ENCODE measurements at places on chromosomes 3 and 15. TPM values are rescaled to one million over a fixed set of nuclear protein-coding genes. Genes with fewer than 3 reads are reported as not detected.

GRCh38 chr3:192675958-192676649 lies 51.2 kb downstream of the FGF12 start:
- DNase-seq = no peak

DNA sequence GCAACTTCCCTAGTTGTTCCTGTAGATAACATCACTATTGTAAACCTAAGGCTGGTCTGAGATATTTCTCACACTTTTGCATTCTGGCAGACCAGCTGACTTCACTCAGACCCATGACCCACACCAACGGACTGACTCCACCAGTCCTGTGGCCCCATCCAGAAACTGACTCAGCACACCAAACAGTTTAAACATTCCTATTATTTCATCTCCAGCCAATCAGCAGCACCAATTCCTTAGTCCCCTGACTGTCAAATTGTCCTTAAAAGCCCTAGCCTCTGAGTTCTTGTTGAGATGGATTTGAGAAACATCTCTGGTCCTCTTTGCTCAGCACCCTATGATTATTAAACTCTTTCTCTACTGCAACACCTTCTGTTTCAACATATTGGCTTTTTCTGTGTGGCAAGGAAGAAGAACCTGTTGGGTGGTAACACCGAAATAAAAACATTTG lies 12.2 kb upstream of the IDH2 start:
- DNase-seq = no peak

GRCh38 chr3:45887285-45887684 lies 942 bp downstream of the CCR9 start:
- no peak for DNase-seq

DNA sequence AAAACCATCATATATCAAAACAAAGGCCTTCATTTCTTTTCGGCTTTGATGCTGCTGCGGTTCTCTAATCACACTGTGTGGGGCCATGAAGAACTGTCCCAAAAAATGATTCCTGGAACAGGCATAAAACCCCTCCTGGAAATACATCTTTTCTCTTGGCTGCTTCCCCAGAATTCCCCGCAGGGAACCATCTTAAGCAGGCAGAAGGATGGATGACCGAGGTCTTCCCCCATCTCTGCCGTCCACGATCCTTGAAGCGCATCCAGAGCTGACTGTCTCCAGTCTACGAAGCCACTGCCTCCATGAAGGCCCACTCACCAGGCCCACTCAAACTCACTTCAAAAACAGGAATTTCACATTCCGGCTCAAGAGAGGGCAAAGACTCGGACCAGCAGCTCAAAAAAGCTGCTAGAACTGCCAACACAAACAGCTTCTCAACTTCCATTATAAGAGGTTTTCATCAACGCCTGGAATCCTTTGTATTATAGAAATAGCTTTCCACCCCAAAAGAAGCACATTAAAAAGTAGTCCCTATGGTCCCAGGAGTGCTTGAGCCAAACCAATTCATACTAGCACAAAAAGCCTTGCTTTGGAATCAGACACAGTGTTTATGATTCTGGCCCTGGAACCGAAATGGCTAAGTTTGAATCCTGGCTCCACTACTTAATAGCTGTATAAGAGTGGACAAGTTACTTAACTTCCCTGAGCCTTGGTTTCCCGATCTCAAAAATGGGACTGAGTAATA lies 487.5 kb upstream of the WNT5A start:
- DNase-seq = no peak

GRCh38 chr15:92638709-92639365 lies 16.7 kb downstream of the FAM174B start:
- no peak for DNase-seq

- DNase-seq = no peak
Measured at GRCh38 chr3:108091498-108092250, 843 bp upstream of the CD47 start.

DNA sequence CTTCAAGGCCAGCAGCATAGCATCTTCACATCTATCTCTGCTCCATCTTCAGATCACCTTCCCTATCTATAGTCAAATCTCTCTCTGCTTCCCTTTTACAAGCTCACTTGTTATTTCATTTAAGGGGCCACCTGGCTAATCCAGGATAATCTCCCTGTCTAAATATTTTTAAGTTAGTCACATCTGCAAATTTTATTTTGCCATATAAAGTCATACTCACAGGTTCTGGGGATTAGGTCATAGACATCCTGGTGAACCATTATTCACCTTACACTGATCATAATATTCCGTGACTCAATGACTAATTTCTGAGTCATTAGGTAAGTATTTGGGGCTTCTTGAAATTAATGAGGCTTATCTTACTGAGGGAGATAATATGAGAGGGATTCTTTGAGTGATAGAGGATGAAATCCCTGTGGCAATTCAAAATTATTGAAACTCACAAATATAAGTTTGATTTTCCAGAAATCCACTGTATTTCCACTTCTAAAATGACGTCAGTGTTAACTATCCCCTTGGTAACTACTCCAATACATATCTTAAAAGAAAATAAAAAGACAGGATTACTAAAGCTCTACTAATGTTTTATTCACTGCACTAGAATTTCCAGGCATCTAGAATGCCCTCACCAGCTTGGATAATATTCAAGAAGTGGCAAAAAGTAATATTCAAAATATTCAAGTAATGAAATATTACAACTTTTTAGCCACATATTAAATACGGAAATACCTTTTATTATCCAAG lies 93.7 kb upstream of the RBMS3 start:
- DNase-seq = no peak

DNA sequence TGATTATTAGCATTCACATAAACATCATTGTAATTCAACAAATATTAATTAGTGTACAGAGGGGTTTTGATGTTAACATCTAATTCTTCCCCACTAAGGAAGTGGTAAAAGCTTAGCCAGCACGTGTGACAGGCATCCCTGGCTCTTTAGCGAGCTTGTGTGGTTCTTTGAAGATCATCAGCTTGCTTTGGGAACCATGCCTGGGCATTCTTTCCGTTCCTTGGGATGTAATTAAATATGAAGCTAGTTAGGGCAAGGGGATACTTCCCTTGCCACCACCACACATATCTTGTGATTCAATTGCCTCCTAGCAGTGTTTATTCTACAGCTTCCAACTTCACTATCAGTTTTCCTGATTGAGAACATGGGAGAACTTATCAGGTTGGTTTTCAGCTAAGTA lies 246.5 kb downstream of the MYRIP start:
- no peak for DNase-seq

GRCh38 chr3:157242836-157243235 lies 82.9 kb upstream of the CCNL1 start:
- DNase-seq = no peak

GRCh38 chr15:90883976-90884718 lies at the start of gene FES:
FES (plus strand) TSS chr15:90884504; CDS start chr15:90885046, 542 bp downstream.
- DNase-seq = peak; percentile 88

IGSF11 gene
- total RNA-seq = 2.9 TPM

ANKDD1A gene
- 1.4 TPM for total RNA-seq

SHC4 gene
- total RNA-seq = 2.5 TPM

ABI3BP gene
- total RNA-seq = 28.8 TPM

CX3CR1 gene
- 1.5 TPM for total RNA-seq
